ENCODE measurements at places on chromosomes 4 and X.

DNA sequence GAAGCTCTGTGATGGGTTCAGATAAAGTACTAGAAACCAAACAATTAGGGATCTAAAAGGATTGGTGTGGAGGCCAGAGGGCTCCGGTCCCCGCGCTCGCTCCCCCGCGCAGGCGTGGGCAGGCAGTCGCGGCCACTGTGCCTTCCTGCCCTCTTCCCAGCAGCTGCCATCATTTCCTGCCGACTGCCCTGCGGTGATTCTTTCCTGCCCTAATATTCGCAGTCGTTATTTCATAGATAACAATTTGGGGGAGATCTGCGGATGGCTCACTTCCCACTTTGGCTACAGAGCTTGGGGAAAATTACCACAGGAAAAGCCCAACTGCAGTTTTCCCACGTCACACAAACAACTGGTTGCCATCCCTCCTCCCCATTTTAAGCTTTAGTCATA is 2.2 kb downstream of the GRIA2 start:
- DNase-seq: no peak

DNA sequence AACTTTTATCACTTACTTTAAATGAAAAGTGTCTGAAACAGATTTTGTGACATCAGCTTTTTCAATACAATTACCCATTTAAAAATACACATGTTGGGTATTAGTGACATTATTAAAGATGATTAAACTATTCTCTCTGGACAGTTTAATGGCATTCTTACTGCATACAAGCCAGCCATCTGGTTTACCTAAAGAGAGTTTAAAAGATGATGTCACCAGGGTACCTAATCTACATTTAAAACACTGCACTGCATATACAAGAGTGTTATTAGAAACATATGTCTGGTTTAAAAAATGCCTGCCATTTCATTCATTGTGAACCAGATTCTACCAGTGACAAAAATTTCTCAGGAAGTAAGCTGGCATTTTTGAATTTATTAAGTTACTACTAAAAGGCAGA is 919.1 kb downstream of the ADGRL3 start:
- no peak for DNase-seq

DNA sequence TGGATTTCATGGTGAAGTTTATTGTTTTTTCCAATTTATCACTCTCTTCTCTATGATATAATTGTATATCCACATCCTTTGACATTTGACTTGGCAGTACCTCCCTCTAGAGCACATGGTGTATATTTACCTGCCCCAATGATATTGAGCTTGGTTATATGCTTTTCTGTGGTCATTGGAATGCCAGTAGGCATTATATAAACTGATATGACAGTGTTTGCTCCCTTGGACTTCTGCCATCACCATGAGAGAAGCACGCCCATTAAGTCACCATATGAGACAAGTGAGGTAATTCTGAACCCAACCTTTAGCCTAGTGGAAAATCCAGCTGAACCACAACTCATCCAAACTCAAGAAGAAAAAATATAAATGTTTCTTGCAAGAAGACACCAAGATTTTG is 2761.5 kb downstream of the ARAP2 start:
- DNase-seq: no peak

GRCh38 chrX:151419782-151420181 is 22.8 kb downstream of the VMA21 start:
- no peak for DNase-seq

- no peak for DNase-seq
These were observed 84.3 kb upstream of the CLDN34 start for GRCh38 chrX:9882669-9883446.

DNA sequence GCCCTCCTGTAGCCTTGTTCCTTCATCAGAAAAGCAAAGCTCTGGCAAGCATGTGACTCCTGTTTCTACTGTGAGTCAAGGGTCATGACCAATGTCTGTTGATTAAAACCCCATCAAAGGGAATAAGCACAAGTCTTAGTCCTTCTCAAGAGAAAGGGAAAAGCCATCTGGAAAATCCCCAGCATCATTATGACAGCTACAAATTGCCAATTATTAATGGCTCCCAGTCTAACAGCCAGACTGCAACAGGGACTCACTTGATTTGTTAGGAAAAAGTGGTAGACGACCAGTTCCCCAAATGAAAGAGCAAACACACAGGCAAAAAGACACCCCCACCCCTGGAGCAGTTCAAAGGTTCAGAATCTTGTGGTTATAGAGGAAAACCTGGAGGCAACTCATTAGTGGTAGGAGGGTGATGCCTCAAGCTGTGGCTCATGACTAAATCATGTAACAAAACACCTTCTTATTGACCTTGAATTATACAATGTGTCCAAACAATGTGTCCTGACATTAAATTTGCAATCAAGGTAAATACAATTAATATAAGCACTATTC is 315.7 kb downstream of the HNRNPD start:
- DNase-seq: no peak

- DNase-seq: no peak
These were observed 523.6 kb downstream of the TRAM1L1 start for GRCh38 chr4:116561768-116562167.

GRCh38 chrX:18956303-18957032 is 27.4 kb downstream of the PHKA2 start:
- no peak for DNase-seq

- no peak for DNase-seq
These were observed 584.8 kb upstream of the AGA start for GRCh38 chr4:178026999-178027398.

DNA sequence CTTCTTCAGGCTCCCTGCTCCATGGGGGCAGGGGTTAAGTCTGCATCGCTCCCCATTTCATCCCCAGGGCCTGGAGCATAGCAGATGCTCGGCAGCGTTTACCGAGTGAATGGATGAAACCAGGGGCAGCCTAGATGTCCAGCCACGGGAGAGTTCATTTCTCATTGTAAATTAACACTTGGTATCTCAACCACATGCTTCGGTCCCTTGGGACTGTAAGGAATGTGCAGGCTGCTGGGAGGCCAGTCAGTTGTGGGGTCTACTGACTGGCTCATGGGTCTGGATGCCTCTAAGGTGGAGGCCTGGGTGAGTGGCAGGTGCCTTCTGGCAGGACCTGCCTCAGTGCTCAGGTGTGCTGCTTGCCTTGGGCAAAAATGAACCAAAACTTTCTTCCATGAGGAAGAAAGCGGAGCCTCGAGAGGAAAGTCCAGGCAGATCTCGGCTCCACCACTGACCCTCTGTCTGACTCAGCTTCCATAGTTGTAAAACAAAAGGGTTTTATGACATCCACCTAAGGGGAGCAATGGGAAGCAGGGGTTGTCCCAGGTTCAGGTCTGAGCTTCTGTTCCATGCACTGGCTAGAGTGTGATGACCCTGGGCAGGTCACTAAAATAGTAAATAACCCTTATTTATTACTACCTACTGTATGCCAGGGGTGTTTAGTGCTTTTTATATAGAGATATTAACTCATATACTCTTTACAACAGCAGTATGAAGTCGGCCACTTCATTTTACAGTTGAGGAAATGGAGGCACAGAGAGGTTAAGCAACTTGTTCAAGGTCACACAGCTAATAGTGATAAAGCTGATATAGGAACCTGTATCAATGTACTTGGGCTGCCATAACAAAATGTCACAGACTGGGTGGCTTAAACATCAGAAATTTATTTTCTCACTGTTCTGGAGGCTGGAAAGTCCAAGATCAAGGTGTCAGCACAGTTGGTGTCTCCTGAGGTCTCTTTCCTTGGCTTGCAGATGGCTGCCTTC is 144.3 kb upstream of the STX18 start:
- no peak for DNase-seq

DNA sequence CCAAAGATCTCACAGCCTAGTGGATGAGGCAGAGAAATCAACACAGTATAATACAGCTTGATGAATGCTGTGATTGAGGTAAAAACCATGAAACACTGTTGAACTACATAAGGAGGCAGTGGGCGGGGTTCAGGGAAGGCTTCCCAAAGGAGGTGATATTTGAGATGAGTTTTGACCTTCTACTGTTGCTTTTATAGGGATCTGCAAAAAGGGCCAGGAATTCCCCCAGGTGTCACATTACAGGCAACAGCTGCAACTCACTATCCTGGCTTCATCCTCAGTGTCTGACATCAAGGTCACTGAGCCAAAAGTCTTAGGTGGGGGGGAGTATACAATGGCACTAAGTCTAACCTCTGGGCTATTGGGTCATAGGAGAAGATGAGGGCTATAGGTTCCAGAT is 185.7 kb upstream of the NRK start:
- no peak for DNase-seq

- DNase-seq: no peak
These were observed at the start of gene FGF13 for GRCh38 chrX:138711399-138712347. TSS of gene FGF13 (minus strand) at chrX:138711717. CDS start at chrX:138711003, 714 bp downstream.

DNA sequence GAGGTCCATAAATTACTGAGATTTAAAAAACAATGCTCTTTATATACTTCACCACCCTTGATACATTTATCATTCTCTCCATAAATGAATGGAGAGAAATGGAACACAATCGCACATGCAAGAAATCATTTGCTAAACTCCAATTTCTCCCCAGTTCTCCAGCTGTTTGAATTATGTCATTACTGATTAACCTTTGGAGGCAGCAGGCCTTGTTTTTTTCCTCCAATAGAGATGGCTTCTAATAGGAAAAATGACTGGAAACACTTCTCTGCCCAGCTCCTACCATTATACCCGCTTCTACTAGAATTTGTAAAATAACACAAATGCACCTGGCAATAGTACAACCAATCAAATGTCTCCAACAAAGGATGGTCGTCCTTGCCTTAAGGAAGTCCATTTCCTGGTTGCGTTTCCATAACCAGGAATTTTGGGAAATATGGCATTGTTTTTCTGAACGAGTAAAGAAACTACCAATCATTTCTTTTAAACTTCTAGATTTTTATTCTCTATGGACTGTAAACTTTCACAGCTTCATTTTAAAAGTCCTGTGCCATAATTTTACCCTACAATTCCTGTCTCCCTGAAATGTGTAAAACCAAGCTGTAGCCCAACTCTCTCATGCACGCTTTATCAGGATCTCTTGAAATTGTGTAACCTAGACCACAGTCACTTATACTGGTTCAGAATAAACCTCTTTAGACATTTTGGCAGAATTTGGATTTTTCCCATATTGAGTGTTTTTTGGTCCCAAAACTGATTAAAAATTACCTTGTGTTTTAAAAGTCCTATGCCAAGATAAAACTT is 60.1 kb downstream of the APBB2 start:
- no peak for DNase-seq

DNA sequence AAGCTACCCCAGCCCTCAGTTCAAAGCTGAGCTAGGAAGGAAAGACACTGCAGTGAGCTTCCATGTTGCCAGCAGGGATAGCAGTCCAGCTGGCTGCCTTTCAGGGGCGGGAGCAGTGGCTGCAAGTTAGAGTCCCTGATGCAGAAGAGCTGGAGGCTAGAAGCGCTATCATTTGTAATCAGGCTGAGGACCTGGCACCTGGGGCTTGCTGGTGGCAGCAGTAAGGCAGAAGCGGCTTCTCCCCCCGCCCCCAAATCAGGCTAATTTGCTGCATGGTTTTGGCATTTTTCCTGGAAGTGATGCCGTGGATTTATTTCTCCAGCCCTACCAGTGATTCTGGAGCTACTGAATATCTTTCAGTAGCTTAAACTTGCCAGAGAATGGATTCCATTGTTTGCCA is 203.3 kb downstream of the CLCN4 start:
- no peak for DNase-seq

DNA sequence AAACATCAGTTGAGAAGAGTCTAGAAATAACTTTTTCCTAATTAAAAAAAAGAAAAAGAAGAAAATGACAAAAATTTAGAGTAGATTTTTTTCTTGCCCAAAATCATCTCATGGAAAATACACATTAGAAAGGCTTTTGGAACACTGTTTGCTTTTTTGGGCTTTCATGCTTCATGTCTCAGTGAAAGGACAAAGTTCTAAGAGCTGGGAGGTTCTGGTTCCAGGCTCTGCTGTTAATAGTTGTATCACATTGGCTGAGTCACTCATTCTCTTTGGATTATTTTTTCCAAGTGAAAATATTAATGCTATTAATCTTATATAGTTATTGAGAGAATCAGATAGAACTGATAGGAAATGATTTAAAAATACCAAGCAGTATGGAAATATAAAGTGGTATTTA is 32.9 kb upstream of the ETNPPL start:
- DNase-seq: no peak

DNA sequence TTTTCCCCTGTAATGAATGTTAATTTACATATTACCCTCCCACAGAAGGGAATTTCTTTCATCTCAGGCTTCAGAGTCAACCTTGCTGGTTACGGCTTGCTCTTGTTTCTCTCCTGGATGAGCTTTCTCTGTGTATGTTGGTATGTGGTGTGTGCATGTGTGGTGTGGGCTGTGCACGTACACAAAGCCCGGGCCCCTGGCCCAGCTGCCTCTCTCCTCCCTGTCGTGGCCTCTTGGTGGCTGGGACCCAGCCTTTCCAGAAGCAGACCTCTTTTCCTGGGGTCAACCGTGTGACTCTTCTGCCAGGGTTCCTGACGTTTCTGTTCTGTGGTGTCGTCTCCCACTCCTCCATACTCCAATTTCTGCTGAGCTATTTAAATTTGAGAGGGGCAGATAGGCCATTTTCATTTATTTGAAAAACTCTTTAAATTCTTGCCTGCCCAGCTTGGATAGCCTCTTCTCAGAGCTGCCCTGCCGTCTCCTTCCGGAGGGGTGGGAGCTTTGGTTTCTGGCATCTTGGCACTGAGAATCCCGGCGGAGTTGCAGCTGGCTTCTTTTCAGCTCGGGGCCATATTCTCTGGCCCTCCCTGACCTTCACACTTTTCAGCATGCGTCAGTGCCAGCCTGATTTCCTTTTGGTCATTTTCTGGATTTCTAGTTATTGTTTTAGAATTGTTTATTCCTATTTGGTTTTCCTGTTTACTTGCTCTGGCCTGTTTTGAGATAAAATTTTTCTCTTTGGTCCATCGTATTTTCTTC is 25.1 kb downstream of the FHDC1 start:
- no peak for DNase-seq

GRCh38 chr4:155889031-155889793 is 14.3 kb upstream of the TDO2 start:
- peak; percentile 60 for DNase-seq

- DNase-seq: no peak
These were observed 752 bp downstream of the ERAS start for GRCh38 chrX:48826876-48827653.

DNA sequence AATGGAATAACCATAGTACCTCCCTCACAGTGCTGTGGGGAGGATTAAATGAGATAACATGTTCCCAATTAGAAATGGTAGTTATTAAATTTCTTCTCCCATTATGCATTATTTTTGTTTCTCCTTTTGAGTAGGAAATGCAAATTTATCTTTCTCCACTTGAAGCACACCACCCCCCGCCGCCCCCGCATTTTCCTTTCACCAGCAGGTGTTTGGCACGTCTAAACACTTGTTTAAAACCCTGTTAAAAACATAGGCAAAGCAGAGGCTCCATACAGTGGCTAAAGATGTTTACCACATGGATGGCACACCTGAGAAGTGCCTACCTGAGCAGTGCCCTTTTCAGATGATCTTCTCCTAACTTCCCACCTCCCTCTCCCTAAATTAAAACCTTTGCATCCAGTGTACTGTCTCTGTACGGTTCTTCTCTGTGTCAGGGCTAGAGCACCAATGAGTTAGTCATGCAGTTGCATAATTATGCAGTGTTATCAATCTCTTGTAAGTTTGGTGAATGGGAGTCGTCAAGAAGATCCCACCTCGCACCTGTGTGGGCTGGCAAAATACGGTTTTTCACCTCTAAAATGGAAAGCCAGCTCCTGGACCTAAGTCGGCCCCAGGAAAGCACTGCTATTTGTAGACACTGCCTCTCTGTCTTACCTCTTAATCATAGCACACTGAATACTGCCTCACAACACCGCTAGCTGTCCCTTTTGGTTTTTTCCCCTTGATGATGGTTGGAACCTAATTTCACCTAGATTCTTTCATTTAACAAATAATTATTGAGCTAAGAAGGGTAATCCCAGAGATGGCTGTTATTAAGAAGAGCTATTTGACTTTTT is 122.0 kb downstream of the CT47B1 start:
- DNase-seq: no peak

GRCh38 chrX:17836830-17837229 is 24.3 kb downstream of the RAI2 start:
- DNase-seq: no peak
